Epithelial cell of prostate (primary cell): ENCODE measurements at places on chromosomes 1 and 21.

DNA sequence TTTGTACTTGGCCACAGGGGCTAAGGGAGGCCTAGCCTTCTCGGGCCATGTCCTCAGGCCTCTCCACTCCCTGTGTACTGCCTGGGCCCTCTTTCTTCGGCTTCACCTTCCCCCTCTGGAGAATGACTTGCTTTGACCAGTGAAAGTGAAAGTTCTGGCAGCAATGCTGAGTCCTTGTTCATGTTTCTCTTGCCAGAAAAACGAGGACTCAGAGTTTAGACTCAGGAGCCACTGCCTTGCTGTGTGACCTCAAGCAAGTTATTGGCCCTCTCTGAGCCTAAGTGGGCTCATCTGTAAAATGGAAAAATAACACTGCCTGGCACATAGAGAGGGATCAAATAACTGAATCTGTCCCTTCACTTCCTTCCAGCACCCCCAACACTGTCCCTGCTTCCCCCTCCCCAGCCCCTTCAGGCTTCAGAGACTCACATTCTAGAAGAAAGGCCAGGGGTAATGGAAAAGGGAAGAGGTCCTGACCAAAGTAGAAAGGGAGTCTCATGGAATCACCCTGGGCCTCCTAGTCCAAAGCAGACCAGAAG lies 1.5 kb downstream of the C1QA start:
- DNase-seq, result no peak

DNA sequence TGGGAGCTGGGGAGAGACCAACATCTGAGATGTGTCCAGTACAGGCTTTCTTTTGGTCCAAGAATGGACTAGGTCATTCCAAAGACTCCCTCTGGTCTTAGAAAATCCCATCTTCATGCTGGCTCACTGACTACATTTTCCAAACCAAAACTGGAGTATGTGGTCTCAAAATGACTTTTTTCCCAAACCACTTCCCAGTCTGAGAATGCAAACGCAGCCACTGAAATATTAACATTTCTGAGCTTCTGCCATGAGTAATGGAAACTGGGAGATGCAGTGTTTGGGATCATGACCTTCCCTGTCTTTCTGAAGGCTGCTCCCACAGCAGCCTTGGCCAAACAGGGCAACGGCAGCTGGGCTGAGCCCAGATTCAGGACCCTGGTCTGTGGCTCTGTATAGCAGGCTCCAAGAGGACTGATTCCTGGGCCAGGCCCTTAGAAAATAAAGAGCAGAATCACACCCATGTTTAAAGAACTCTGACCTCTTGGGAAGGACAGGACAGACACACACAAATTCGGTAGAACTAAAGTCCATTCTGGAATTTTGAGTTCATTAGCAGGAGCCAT lies 62.1 kb upstream of the CNTN2 start:
- no peak for DNase-seq

- no peak for DNase-seq
Observed at GRCh38 chr1:15726508-15726907, 9.6 kb upstream of the SLC25A34 start.

DNA sequence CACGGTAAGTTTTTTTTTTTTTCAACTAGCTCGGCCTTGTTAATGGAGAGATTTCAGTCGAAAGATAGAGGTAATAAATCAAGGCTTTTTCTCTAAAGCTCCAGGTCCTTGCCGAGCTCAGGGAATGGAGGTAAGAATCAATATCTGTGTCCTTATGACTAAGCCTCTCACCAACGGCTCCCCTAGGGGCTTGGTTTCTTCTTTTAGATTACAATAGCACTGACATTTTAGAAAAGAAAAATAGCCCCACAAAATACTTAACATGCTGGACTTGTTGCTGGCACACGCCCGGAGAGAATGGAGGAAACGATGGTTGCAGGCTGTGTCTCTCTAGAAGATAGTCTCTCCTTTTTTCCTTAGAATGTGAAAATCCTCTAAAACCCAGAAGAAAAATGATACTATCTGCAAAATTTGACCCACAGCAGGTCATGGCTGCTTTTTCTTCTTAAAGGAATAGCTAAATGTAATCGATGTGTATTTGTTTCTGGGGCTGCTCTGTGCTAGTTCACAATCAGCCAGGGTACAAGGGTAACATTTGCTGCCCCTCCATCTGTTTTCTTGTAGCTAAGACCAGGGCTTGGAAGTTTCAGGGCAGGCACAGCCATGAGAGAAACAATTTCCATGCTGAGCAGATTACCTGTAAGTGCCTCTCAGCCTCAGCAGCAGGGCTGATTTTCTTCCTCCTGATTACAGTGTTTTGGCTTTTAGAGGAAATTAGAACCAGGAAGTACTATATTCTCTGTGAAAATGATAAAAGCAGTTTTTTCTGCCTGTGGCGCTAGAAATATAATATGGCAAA lies 86.2 kb upstream of the GNG12 start:
- DNase-seq, result no peak

- DNase-seq, result no peak
Observed at GRCh38 chr1:24743404-24744211, 1.6 kb upstream of the CLIC4 start.

GRCh38 chr21:38470755-38471154 lies 27.5 kb downstream of the ERG start:
- no peak for DNase-seq

DNA sequence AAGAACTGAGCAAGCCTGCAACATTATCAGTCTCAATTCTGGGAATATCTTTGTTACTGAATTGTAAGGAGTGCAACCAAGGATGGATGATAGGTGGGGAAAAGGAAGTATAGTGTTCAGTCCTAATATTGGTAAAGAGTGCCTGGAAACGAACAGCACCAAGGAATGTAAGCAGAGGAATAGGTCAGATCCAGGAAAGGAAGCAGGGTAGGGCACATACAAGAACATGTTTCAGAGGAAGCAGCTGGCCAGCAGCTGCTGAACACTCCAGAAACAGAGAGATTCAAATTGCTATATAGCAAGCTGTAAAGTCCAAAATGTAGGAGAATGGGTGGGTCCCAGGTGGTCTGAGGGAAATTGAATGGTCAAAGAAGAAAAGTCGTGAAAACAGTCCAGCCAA lies 37.9 kb downstream of the CRB1 start:
- no peak for DNase-seq

GRCh38 chr1:89529196-89529595 lies 4.6 kb downstream of the LRRC8B start:
- no peak for DNase-seq
